ENCODE measurements at places on chromosomes 3 and 15.

GRCh38 chr3:170128977-170129431 is 52.5 kb downstream of the PHC3 start:
- DNase-seq, result peak; percentile 76

DNA sequence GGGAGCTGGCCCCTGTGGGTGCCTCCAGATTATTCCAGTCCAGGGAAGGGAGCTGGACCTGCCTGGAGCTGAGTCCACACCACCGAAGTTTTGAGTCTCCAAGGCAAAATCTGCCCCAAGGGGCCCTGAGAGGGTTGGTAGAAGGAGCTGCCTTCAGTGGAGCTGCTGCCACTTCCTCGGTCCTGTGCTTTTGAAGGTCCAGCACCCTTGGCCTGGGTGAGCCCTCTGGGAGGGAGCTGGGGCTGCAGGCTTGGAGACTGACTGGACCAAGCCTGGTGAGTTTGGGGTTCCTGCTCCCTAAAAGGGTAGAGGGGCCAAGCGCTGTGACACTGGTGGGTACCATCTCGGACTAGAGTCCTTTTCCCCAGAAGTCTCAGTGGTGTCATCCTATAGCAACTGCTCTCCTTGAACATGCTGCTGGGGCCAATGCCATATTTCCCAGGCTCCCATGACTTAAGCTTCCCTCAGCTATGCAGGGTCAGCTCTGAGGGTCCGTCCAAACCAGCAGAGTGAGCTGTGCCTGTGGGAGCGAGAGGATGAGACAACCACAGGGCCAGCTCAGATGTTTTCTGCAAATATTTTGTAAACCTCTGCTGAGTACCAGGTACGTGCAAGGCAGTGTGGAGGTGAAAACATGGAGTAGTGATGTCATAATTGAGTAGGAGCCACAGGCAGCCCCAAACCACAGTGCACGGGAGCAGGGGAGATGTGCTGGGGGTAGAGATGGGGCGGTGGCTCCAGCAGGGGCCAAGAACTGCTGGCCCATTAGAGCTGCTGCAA is 96.0 kb downstream of the ABHD5 start:
- no peak for DNase-seq

- no peak for DNase-seq
These were observed 38.8 kb downstream of the PYGO1 start for GRCh38 chr15:55549305-55549704.

GRCh38 chr3:129727707-129728106 is 121.2 kb upstream of the PLXND1 start:
- no peak for DNase-seq

GRCh38 chr3:93904568-93904967 is 69.1 kb downstream of the PROS1 start:
- DNase-seq, result no peak

GRCh38 chr3:4107430-4107829 is 195.7 kb upstream of the SETMAR start:
- DNase-seq, result peak; percentile 8

DNA sequence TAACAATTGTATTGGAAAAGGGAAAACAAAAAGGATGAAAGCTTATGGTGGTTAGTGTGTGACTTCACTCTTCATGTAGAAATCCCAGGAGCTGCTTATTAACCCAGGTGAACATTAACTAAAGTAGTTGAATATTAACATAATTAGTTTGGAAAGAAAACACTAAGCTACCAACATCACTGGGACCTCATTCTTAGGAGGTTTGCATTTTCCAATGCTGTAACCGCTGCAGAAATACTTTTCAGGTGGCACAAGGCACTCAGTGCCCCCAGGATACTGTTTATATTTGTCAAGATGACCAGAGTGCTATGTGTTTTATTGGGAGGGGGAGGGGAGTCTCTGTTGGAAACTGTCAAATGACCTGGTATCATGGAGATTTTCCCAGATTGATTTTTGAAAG is 25.9 kb upstream of the VILL start:
- no peak for DNase-seq

DNA sequence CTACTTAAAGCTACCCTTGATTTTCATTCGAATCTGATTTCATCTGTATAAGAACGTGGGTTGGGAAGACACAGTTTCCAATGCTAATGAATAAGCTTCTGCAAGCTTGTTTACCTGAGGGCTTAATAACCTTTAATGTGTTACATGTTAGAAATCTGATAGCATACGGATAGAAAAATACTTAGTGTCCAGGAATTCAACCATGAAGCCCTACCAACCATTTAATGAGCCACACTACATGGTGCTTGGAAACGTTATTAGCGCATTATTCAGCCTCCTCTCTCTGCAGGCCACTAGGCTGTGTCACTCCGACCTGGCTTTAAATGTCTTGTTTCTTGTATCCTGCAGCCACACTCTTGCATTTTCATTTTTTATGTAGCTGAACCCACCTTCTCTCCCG is 1.6 kb downstream of the FAM81A start:
- no peak for DNase-seq

DNA sequence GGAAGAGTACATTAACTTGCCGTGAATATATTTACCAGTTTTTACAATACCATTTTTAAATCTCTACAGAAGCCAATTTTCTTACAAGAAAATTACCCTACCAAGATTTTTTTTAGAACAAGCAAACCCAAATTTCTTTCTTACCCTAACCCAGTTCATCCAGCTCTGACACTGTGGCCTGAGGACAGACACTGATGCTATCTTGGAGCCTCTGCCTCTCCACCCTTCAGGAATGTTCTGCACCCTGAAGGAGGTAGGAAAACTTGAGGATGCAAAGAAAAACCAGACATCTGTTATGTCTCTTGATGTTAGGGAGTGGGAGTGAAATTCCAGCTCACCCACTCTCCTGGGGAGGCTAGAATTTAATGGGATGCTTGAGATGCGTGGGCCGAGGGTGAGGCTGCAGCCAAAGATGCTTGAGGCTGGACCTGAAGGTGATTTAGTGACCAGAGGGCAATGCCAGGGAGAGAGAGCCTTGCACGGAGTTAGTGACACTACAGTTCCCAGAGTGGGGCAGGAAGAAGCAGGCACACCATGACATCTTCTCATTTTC is 69.9 kb downstream of the LIPC start:
- no peak for DNase-seq

DNA sequence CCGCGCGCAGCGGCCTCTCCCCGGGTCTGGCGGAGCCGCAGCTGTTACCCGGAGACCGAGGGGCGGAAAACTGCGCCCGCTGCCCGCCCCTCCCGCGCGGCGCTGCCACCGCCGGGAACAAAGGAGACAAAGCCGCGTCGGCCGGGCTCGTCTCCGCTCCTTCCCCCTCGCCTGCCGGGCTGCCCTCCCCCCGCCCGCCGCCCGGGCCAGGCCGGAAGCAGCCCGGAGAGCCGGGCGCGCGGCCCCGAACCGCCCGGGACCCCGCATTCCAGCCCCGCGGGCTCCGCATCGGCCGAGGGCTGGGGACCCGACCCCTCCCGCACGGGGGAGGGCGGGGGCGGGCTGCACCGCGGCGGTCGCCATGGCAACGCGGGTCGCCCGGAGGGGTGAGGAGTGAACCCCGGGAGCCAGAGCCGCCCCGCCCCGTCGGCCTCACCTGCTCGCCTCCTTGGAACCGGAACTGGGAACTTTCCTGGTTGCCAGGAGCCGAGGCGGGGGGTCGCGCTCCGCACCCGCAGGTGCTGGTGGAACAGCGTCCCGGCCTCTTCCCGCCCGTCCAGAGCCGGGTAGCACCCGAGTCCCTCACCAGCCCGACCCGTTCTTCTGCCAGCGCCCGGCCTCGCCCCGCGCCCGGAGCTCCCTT is 448 bp downstream of the PLXNB1 start:
- no peak for DNase-seq

GRCh38 chr3:150797155-150797554 is 34.2 kb upstream of the SIAH2 start:
- no peak for DNase-seq

GRCh38 chr15:38899300-38899699 is 334.7 kb upstream of the RASGRP1 start:
- no peak for DNase-seq

- no peak for DNase-seq
These were observed 174.7 kb downstream of the CD47 start for GRCh38 chr3:107916171-107916570.

GRCh38 chr15:63826528-63826927 is 7.2 kb downstream of the HERC1 start:
- peak; percentile 47 for DNase-seq

DNA sequence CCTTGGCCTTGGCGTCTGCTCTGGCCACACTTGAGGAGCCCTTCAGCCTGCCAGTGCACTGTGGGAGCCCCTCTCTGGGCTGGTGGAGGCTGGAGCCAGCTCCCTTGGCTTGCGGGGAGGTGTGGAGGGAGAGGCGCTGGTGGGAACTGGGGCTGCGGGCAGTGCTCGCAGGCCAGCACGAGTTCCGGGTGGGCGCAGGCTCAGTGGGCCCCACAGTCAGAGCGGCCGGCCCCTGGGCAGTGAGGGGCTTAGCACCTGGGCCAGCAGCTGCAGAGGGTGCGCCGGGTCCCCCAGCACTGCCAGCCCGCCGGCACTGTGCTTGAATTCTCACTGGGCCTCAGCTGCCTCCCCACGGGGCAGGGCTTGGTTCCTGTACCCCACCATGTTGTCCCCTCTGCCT is 68.7 kb upstream of the KCNAB1 start:
- DNase-seq, result no peak

DNA sequence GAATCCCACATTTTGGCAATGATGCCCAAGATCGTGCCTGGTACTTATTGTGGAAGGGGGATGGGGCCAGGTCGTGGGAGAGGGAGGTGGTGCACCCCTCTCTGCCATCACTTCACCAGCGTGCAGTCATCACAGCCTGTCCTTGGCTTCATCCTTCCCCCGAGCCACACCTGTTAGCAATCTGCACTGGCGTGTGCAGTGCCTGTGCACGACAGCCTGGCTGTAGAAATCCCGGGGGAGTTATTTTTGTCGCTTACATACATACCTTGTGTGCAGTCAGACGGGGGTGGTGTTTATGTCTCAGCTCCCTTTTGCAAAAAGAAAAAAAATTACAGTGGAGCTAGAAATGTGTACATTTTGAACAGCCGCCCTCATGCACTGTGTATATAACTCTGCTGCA is 216.0 kb downstream of the TLE3 start:
- peak; percentile 79 for DNase-seq

GRCh38 chr3:161069511-161070251 is 35.5 kb downstream of the B3GALNT1 start:
- DNase-seq, result peak; percentile 78

DNA sequence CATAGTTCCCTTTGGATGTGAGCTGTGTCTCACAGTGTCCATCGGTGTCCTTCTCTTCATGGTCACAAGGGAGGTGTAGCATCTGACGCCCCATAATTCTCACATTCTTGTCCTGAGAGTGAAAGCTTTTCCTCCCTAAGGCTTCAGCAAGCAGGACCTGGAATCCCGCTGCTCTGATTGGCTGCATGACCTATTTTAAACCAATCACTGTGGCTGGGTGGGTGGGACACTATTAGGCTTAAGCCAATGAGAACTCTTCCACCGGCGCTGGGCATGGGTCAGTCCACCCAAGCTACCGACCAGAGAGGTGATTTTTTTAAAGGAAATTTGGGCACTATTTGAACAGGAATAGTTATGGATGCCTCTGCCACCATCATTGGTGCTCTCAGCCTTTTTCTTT is 385.9 kb downstream of the MFSD1 start:
- peak; percentile 15 for DNase-seq

DNA sequence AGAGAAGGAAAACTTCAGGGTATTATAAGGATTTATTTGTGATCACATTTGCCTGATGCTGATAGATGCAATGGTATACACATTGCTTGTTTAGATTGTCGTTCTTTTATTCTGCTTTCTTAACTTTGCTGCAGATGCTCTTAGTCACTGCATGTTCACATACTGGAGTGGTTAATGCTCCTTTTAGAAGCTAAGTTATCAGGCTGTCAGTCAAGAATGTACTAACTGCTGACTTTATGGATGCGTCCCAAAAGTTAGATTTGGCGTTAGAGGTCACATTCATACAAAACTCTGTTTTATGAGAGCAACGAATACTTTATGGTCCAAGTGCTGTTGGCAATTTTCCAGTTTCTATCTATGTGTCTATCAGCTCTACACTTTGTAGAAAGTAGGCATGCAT is 160.7 kb downstream of the BBX start:
- no peak for DNase-seq

GRCh38 chr3:11273891-11274291 is 1.7 kb downstream of the ATG7 start:
- DNase-seq, result no peak

DNA sequence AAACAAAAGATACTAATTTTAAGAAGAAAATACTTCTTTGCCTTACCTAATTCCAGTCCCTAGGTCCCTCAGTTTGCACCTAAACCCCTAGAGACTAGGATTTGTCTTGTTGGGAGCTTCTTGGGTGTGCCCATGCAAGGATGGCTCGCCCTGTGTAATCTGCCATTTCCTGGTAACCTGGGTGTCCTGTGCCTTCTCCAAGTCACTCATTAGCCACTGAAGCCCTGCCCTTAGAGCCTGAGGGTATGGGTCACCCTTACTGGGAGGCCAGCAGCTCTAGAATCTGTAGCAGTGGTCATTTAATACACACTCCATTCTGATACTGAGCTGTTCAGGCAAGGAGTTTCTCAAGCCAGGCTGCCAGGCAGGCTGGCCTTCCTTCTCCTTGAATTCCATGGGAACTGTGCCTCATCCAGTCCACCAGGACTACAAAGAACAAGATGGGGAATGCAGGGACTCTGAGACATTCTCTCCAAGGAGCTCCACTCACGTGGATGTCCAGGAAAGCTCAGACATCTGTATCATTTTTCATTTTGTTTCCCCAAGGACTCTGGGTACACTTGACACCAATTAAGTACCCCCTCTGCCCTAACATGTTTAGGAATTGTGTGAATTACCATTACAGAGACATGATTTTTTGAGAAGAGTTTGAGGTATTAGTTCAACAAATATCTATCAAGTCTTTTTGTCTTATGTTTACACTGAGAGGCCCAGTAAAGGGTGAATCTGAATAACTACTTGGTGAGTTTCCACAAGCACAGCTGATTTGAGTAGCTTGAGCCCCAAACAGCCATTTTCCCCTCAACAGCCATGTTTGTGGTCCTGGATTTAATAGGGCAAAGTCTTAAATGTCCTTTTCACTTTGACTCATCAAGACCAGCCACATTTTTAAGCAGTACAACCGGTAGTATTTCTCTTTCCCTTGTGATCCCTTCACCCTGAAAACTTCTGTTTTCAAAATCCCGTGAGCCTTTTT is 52.6 kb downstream of the ARNT2 start:
- DNase-seq, result no peak

GRCh38 chr15:35141743-35142471 is 56.8 kb upstream of the NANOGP8 start:
- DNase-seq, result no peak

- no peak for DNase-seq
These were observed 213.2 kb upstream of the RGMA start for GRCh38 chr15:93302080-93302765.

- no peak for DNase-seq
These were observed 121.5 kb downstream of the SLC9A9 start for GRCh38 chr3:143726727-143727126.

- DNase-seq, result no peak
These were observed 283.1 kb upstream of the ATP10A start for GRCh38 chr15:26146202-26146601.

DNA sequence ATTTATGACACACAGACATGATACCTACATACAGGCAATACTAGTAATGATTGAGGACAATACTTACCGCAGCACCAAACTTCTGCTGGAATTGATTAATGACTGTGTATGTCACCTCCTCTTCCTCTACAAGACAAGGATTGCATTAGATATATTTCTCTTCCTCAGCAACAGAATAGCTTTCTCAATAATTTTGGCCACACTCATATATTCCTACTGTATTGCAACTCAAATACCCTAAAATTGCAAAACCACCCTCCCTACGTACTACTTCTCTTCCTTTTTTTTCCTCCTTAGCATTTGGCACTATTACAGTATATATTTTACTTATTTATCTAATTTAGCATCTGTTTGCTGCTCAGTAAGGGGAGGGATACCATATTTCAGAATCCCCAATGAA is 14.8 kb downstream of the EXD1 start:
- no peak for DNase-seq

All from NAMALWA (cell line).